ENCODE measurements at places on chromosomes 13 and 19. TPM values are rescaled to one million over a fixed set of nuclear protein-coding genes. Genes with fewer than 3 reads are reported as not detected.

DNA sequence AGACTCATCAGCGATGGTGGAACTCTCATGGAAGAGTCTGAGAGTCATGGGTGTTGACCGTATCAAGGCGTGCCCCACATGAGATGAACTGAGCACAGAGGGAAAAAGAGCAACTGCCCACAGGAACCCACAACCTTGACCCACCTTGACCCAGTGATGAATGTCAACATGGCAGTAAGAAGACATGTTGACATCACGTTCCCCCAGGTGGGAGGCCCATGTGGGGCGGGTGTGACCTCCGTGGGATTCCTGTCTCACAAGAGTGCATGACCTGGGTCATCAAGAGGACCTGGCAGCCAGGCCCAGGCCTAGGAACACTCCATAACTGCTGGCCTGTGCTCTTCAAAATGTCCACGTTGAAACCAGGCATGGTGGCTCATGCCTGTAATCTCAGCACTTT, 45.8 kb downstream of the EPS15L1 start:
- DNase-seq: no peak

The ARRDC2 gene
- total RNA-seq: 166 TPM

The NFKBIB gene
- total RNA-seq: 49.3 TPM

- DNase-seq: no peak
Measured at GRCh38 chr19:40400559-40400958, 10.6 kb upstream of the HIPK4 start.

GRCh38 chr13:22050951-22051563, 380.2 kb downstream of the FGF9 start:
- no peak for DNase-seq

The HSH2D gene
- 31.8 TPM for total RNA-seq

- no peak for DNase-seq
Measured at GRCh38 chr19:42098781-42099180, 22.8 kb downstream of the ZNF574 start.

The NTN5 gene
- 2.8 TPM for total RNA-seq

The GRK1 gene
- not detected for total RNA-seq

DNA sequence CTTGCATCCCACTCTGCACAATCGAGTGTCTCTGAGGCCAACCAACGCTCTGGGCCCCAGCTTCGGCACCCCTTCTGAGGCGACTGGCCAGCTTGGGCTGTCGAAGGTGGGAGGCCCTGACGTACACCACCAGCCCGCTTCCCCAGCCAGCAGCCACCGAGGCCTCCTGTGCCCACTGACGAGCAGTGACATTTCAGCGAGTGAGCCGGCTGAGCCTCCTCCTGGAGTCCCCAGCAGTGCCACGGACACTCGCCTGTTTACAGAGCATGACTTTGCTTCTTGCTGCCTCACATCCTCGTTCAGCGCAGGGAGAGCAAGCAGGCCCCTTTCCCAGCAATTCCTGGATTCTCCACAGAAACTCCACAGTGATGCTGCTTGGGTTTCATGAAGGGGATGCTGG, 240.2 kb upstream of the MAB21L1 start:
- no peak for DNase-seq

GRCh38 chr19:47275791-47276461, 1.2 kb downstream of the INAFM1 start:
- DNase-seq: no peak

- DNase-seq: no peak
Measured at GRCh38 chr19:50823389-50824042, at the start of gene KLK1. Gene KLK1 (minus strand): TSS chr19:50823787. CDS start chr19:50823748, 39 bp downstream.

- no peak for DNase-seq
Measured at GRCh38 chr13:32032759-32033158, 1.2 kb downstream of the FRY start.

GRCh38 chr19:58575183-58576041, 2.3 kb upstream of the MZF1 start:
- peak; percentile 68 for DNase-seq

GRCh38 chr13:99281811-99282263, 23.7 kb upstream of the GPR18 start:
- peak; percentile 53 for DNase-seq

The RGS9BP gene
- total RNA-seq: 0.52 TPM

The APC2 gene
- total RNA-seq: 0.44 TPM

The GRIN2D gene
- 0.08 TPM for total RNA-seq

- no peak for DNase-seq
Measured at GRCh38 chr19:21460686-21461085, 44.7 kb upstream of the ZNF429 start.

The TBXA2R gene
- total RNA-seq: 10.4 TPM

The MAMSTR gene
- total RNA-seq: 0.60 TPM

GRCh38 chr19:18651733-18652132, 14.9 kb downstream of the KLHL26 start:
- no peak for DNase-seq

The SPC24 gene
- 0.89 TPM for total RNA-seq

The TMEM221 gene
- total RNA-seq: not detected

DNA sequence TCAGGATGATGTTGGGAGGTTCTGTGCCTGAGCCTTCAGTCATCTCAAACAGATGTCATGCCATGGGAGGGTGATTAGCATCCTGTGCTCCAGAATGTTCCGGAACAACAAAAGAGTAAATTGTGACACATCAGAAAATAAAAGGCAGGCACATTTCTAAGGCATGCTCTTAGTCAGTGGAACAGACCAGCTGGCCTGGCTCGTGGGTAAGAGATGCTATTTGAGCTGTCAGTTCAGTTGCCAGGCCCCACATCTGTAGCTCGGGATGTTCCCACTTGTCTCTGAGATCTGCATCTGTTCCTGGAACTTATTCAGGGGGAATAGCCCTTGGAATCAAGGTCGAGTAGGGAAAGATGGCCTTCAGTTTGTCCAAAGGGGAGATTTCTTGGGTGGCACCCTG, 26.0 kb downstream of the OLFM4 start:
- DNase-seq: no peak

GRCh38 chr13:93413972-93414717, 187.5 kb downstream of the GPC6 start:
- no peak for DNase-seq

- DNase-seq: no peak
Measured at GRCh38 chr13:94662274-94662945, 49.9 kb downstream of the SOX21 start.

DNA sequence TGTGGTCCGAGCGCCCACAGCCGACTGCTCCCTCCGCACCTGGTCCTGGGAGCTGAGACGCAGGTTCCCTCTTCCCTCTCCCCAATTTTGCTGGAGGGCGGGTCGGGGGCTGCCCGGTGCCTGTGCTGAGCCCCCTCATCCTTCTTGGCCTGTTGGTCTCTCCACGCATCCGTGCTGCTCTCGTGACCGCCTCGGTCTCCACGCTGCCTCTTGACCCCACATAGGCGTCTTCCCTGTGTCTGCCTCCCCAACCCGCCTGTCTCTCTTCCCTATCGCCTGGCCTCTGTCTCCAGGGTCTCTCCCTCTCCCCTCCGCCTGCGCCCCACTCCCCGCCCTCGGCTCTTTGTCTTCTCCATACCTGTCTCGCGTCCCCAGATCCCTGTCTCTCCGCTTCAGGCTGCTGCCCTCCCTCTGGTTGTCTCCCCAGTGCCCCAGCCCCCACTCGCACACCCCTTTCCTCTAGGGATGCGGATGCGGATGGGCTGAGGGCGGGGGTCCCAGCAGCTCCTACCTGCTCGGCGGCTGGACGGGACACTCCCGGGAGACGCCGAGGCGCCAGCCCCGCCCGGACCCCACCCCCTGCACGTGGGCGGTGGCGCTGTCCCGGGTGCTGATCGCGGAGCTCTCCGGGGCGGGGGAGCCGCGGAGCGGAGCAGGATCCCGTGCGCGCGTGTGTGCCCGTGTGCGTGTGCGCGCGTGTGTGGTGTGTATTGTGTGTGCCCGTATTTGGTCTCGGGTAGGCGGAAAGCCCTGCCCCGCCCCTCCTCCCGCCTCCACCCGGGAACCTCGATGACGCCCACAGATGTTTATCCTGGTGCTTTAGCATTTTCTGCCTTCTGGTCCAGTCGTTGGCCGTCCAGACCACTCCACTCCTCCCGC, at the start of gene SYT5:
Gene SYT5, minus strand, starts transcription at position 684 of the 879 bp plus-strand sequence. CDS start 1,248 bp downstream, outside the sequence.
- peak; percentile 52 for DNase-seq

DNA sequence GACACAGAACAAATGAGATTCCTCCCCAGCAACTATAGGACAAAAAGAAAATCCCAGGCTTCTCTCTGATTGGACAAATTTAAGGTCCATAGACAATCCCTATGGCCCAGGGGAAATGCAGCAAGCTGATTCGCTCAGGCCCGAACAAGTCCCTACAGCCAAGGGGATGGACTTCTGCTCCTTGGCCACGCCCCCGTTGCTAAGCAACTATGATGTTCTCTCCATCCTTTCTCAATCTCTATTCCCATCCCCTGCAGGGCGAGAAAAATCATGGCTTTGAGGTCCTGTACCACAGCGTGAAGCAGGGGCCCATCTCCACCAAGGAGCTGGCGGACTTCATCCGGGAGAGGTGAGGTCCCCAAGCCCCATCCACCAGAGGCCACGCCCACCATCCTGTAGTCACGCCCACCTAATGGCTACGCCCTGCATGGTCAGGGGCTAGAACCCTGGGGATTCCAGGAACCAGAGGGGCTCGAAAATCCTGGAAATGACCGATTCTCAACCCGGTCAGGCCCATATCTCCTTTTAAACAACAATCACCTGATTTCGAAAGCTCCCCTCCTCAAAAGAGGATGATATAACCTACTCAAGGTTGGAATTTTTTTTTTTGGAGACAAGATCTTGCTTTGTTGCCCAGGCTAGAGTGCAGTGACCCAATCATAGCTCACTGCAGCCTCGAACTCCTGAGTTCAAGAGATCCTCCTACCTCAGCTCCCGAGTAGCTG, 11.4 kb downstream of the FCHO1 start:
- no peak for DNase-seq

The KIR2DL1 gene
- total RNA-seq: not detected

The ZAR1L gene
- not detected for total RNA-seq

DNA sequence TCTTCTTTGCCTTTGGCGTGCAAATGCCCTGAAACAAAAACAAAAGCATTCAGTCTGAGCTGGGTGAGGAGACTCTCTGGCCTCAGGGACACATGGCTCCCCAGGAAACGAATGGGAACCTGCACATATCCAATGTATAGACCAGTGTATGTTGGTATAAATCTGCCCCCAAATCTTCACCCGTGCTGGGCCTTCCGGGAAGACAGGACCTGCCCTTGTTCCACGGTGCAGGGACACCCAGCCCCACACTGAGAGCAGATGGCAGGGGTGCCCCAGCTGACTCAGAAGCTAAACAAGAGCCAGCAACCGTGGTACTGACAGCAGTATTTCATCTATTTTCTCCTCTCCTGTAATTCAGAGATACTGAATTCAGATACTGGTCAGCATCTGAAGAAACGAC, 42.4 kb downstream of the CARS2 start:
- DNase-seq: no peak

DNA sequence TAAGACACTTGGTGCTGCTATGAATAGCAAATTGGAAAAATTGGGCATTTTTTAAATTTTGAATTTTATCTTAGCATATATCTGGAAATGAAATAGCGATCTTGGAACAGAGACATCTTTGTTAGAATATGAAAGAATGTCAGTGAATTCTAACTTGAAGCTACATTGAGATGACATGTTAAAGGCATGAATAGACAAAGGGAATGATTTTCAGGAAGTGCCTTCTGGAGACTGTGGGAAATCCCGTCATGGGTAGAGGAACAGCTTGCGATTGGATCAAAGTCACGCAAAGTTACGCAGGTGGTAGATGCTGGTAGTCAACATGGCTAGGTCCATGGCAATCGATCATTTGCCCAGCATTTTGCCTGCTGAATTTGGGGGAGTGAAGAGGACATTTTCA, 43.5 kb downstream of the LRCH1 start:
- DNase-seq: no peak

- no peak for DNase-seq
Measured at GRCh38 chr13:28089065-28089464, 11.3 kb downstream of the FLT3 start.

GRCh38 chr13:32590266-32590665, 4.0 kb downstream of the PDS5B start:
- no peak for DNase-seq

- DNase-seq: no peak
Measured at GRCh38 chr13:73070451-73071098, 11.8 kb downstream of the KLF5 start.

DNA sequence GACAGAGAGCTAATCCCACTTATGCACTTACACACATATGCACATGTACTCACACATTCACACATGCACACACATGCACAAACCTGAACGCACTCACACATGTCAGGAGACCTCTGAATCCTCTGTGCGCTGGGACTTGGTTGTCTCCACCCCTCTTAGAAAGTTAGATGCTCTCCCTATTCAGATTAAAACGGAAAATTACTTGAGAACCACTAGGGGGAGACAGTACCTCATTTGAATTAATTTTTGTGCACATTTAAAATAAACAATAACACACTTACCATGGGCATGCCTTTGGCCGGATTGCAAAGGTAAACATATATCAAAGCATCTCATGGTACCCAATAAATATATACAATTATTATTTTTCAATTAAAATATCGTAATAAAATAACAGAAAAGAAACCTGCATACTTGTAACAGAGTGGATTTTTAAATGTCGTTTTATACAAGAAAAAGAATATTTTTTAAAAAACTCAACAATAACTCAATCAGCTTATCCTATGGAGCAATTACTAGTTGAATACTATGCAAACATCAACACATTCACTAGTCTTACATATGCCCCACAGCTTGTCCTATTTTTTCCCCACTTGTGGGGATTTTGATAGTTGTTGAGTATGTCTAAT, 9.5 kb upstream of the LILRB4 start:
- DNase-seq: no peak

GRCh38 chr19:46902402-46902766, 41.6 kb downstream of the ARHGAP35 start:
- no peak for DNase-seq

DNA sequence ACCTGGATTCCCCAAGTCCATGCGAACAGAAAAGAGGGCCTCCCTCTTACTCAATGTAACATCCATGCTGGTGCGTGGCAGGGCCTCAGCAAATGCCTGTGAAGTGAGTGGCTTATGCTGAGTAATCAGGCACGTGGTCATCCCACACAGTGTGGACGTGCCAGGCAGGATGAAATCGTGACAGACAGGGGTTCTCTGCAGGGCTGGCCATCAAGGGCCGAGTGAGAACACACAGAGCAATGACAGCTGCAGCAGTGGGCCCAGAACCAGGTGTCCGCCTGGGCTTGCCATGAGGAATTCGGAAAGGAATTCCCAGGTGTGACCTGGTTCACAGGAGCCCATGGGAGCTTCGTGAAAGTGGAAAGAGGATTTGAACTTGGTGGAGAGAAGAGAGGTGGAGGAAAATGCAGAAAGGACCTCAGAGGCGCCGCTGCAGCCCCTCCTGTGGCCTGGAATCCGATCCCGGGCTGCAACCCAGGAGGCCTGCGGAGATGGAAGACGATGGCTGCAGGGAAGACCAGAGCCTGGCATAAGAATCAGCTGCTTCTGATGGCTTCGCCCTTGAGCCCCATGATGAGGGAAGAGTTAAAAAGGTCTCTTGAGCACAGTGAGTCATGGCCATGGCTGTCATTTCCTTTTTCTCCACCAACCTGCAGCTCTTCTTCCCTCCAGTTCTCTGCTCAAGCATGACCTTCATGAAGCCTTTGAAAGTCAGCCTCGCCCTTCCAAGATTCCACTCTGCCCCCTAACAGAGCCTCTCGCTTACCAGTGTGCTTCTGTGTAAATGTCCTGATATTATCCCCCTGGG, 34.6 kb upstream of the SOX1 start:
- no peak for DNase-seq

- DNase-seq: no peak
Measured at GRCh38 chr13:98838776-98839175, 86.3 kb upstream of the SLC15A1 start.

GRCh38 chr13:97434397-97435201, 630 bp downstream of the RAP2A start:
- peak; percentile 45 for DNase-seq

- DNase-seq: no peak
Measured at GRCh38 chr13:52695856-52696255, 43.2 kb downstream of the SUGT1 start.

The IGLON5 gene
- total RNA-seq: not detected

The ZNF382 gene
- 7.0 TPM for total RNA-seq

The SHISA2 gene
- 0.62 TPM for total RNA-seq

The AZU1 gene
- total RNA-seq: 1.2 TPM

Data from T-helper 17 cell (primary cell).